ENCODE measurements at places on chromosomes 11 and 22.

DNA sequence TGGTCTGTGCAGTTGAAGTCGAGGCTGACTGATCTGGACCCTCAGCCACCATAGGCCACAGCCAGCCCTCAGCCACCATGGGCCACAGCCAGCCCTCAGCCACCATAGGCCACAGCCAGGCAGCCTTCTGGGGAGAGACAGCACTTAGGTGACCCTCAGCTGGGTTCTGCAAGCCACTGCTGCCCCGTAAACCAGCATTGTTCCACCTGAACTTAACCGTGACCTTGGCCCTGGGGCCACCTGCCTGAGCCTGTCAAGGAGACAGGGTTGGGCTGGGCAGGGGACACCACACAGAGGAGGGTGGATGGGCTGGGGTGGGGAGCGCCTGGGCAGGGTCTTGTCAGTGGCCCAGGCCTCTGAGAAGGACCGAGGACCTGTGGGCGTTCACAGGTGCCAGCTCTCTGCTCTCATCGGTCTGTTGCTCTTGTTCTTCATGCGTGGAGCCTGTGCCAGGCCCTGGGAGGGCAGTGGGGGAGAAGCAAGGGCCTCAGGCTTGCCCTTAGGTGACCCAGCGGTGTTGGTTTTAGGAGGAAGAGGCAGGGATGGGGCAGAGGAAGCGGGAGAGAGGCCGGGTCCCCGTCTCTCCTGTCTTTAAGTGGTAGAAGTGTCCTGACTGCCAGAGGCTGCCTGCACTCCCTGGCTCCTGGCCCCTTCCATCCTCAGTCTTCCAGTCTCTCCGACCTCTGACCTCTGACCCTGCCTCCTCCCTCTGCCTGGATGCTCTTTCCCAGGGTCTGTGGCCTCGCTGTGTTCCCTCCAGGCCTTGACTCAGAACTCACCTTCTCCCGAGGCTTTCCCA lies 36.9 kb downstream of the GRAMD4 start:
- no peak for DNase-seq

DNA sequence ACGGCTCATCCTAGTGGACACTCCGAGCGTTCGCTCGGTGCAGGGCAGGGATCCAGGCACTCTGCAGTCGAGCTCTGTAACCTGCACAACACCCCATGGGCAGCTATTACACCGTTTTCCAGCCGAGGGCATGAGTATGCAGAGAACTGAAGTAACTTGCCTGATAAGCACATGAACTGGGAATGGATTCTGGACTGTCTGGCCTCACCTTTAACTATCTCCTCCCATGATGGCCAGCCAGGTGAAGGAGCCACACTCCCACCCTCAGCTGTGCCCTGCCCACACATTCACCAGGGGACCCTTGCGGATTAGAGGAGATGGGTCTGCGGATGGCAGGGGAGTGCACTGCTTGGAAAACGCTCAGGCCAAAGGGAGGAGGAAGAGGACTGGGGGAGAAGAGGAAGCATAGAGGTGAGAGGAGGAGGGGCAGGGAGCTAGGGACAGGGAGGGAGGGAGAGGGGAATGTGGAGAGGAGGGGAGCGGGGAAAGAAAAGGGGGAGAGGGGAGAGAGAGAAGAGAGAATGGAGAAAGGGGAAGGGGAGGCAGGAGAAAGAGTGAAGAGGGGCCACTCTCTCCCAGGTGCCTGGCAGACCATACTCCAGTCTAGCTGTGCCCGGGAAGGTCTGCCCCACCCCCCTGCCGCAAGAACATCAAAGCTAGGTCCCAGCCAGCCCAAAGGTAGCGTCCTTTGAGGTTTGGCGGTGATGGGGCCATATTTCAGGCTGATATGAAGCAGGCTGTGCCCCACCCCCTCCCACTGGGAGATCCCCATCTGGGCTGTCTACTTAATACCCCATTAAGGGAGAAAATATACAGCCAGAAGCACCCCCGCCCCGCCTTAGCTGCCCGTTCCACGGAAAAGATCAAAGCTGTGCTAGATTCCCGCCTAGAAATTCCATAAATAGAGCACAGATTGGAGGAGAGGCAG lies 33.2 kb upstream of the TCF20 start:
- no peak for DNase-seq

GRCh38 chr22:36617694-36618522 lies 85.6 kb downstream of the CACNG2 start:
- no peak for DNase-seq

DNA sequence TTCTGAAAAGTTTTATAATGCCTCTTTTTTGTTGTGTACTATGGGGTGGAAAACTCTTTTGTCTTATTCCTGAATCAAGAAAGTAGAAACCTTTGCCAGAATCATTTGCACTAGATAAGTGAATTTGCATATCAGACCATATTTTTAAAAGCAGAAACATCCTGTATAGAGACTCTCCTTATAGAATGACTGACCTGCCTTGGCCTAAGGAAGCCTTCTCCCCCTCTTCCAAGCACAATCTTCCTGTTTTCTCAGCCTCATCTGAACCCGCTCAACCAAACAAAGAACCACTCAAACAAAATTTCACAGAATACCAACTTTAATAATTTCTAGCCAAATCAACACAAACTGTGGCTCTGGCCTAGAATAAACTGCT lies 60.3 kb downstream of the SIK3 start:
- no peak for DNase-seq

GRCh38 chr11:70739811-70740487 lies 341.6 kb downstream of the CTTN start:
- no peak for DNase-seq

DNA sequence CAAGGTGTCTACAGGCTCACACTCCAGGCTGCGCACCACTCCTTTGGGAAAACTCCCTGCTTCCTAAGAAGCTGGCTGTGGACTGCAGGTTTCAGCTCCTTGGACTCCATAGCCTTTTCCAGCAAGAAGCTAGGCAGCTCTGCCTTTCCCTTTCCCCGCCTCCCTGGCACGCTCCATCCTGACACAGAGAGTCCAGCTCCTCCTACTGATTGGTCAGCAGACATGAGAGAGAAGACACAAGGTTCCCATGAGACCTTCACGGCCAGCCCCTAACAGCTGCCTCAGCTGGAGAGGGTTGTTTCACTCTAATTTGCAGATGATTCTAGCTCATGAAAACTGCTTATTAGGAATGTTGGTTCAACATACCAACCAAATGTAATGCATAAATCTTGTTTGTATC lies 27.6 kb downstream of the TENM4 start:
- no peak for DNase-seq

GRCh38 chr11:73856031-73856567 lies 20.5 kb downstream of the COA4 start:
- no peak for DNase-seq

DNA sequence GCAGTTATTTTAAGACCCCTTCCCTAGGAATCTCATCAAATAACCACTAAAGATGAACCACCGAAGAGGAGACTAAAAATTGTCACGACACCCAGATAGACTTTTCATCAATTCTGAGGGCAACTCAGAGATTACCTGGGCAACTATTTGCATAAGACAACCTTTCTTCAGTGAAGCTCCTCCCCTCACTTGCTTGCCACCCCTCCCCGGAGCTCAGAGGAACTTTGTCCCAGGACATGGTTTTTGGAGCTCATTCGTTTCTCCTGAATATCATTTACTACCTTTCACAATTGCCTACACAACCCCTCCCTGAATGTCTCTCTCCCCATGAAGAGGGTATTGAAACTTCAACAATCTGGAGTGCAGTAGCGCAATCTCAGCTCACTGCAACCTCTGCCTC lies 3.9 kb downstream of the AGBL2 start:
- no peak for DNase-seq

DNA sequence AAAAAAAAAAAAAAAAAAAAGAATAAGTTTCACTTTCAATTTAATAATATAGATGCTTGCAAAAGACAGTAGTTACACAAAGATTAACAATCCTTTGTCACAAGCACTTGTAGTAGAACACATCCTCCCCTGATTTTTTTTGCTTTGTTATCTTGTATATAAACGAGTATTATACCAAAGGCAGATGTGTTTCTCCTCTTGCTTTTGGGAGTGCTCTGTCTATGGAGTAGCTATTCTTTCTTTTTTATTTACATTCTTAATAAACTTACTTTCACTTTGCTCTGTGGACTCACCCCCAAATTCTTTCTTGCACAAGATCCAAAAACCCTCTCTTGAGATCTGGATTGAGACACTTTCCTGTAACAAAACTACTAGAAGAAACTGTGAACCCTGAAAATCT lies 3.4 kb upstream of the MRPL16 start:
- no peak for DNase-seq

Measured in activated T-cell treated with anti-CD3 and anti-CD28 coated beads for 4 hours (primary cell).